Bronchial epithelial cell (primary cell): ENCODE measurements at places on chromosomes 2 and 18. TPM values are rescaled to one million over a fixed set of nuclear protein-coding genes. Genes with fewer than 3 reads are reported as not detected.
A peak's percentile ranks its signal among the peaks of the same experiment; 100 is the strongest.

- no peak for DNase-seq
These were observed 2.3 kb downstream of the CEP192 start for GRCh38 chr18:12993439-12993838.

DNA sequence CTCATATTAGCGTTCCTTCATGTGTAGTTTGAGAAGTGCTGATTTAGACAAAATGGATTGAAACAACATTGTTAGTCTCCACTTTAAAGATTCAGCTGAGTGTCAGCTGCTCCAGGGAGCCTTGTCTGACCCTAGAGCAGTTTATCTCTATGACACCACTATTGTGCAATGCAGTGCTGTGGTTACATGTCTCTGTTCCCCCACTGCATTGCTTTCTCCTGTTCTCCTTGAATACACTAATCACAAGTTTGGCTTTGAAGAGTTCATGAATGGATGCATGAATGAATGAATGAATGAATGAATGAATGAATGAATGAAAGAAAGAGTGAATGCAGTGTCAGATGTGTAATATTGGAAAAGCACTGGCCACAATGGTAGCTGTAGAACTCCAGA is 38.3 kb downstream of the GCG start:
- DNase-seq, result peak; percentile 86

DNA sequence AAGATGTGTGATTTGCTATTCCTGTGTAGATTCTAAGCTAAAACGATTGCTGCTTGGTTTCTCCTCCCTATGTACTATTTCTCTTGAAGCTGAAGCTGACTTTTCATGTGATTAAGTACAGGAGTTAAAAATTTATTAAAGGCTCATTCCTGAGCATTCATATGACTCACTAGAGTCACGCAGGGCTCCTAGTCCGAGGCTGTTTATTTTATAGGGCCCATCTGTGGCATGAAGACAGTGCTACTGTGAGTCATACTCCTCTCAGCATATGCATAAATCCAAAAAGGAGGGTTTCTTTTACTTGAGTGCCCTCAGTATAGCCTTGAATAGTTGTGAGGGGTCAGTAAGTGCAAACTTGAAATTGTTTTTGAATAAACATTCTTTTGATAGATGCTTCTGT is 378.8 kb downstream of the PTPRM start:
- DNase-seq, result peak; percentile 90

IL18R1 gene
- total RNA-seq, result 5.3 and 11.5 TPM in 2 replicates

C2orf80 gene
- not detected in 2 replicates for total RNA-seq

- peak; percentile 51 for DNase-seq
These were observed 153.1 kb upstream of the THUMPD2 start for GRCh38 chr2:39932198-39932597.

- DNase-seq, result no peak
These were observed 411.4 kb downstream of the TRIB2 start for GRCh38 chr2:13128139-13128538.

- no peak for DNase-seq
These were observed 5.0 kb downstream of the LIMS2 start for GRCh38 chr2:127670055-127670956.

- DNase-seq, result no peak
These were observed 69.7 kb downstream of the RNF144A start for GRCh38 chr2:6986912-6987361.

- DNase-seq, result no peak
These were observed 387.3 kb downstream of the STK39 start for GRCh38 chr2:167860082-167860481.

DNA sequence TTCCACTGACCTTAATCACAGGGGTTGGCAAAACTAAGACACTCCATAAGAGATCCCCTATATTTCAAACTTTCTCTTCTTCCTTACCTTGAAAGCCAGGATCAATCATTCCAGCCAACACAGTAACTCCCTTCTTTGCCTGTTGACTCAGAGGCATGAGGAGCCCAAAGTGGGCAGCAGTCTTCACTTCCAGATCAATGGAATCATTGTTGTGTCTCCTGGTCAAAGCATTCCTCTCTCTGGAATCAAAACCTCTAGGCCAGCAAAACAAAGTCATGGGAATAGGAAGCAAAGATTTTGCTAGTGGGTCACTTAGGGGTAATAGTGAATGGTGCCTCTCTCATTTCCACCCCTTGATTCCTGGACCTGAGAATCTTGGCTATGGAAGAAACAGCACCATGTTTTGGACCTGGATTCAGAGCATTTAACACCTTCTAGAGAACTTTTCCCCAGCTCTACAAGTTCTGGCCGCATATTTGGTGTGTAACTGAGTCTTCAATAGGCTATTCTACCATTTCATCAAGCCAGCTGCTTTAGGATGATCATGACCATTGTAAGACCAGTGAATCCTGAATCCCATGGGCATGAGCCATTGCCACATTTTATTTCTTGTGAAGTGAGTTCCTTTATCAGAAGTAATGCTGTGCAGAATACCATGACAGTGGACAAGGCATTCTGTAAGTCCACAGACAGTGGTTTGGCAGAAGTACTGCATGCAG is 65.7 kb upstream of the SERPINE2 start:
- DNase-seq, result no peak

- DNase-seq, result no peak
These were observed 214.8 kb downstream of the MC4R start for GRCh38 chr18:60157810-60158209.

DNA sequence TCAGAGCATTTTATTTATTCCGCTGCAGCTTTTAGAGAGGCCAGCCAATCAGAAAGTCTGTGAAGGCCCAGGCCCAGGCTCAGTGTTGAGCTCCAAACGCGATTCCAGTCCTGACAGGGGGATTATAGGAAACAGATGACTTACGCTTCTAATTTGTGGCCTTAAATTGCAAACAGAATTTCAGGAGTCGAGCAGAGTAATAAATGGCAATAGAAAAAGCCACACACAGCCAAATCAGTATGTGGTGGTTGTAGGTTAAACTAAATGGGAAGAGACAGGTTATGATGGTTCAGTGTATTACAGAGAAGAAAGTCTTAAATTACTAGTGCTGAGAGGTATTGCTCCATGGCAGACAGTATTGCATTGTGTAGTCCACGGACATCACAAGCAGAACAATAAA is 131.0 kb upstream of the ZEB2 start:
- DNase-seq, result no peak

DNA sequence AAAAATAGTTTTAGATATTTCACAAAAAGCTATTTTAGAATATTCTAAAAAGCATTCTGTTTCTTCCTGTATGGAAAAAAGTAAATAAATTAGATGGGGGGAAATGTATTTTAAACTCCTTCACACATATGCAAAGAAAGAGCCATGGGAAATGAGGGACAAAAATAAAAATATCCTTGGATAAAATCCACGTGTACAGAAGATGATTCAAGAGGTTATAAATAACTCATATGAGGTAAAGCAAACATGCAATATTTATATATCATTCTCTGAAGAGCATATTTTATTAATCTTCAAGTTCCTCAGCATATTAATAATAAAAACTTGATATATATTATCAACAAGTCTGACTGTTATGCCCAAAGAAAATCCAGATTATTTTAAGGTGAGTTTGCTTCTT is 8.8 kb upstream of the GFPT1 start:
- DNase-seq, result no peak

DNA sequence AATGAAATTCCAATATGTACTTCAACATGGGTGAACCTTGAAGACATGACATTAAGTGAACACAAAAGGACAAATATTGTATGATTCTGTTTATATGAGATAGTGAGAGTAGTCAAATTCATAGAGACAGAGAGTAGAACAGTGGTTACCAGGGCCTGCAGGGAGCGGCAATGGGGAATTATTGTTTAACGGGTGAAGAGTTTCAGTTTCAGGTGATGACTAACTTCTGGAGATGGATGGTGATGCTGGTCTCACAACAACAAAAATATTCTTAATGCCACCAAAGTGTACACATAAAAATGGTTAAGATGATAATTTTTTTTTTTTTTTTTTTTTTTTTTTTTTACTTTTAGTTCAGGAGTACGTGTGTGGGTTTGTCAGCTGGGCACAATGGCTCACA is 109.4 kb upstream of the TMEM200C start:
- DNase-seq, result no peak

GRCh38 chr2:160214461-160215445 is 14.7 kb upstream of the ITGB6 start:
- DNase-seq, result peak; percentile 93

EVX2 gene
- total RNA-seq, result not detected in 2 replicates

CHRND gene
- not detected in 2 replicates for total RNA-seq

DNA sequence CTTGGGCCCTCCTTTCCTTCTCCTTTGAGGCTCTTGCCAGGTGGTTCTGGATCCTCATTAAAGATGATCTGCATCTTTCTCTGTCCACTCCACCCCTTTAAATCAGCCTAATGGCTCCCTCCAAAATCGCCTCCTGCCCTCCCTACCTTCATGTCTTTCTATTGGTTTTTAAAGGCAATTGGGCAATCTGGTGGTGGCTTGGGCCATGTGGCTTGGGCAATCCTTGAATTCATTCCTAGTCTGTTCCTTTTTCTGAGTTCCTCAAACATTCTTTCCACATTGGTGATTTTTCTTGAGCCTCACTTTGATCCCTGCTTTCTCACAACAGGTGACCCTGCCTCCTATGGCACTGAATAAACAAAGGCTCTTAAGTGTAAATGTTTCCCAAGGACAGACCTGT is 266.2 kb upstream of the REV1 start:
- no peak for DNase-seq

DNA sequence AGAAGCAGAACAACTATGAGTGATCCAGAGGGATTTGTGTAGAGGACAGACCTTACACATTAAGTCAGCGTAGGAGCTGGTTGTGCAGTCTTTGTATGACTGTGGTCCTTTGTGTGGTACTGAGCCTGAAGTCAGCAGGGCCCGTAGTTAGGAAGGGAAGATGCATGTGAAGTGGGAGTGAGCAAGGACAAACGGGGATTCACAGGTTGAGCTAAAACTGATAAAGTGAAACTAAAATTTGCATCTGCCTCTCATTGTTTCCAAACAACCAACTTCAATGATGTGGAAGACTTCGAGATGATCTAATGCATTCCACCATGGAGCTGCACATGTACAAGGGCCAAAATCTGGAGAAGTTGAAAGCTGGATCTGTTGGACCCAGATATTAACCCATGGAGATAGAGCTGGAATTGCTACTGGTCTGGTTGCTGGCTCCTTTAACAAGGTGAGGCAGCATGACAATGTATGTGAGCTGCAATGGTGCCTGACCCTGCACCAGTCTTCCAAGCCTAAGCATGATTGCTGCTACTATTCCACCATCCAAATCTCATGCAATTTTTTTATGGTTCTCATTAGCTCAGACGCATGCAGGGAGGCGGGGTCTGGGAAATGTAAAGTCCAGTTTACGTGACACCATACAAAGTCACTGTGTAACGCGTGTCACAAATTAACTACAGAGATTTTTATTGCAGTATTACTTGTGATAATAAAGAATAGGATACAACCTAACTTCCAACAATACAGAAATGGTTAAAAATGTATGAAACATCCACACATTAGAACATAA is 12.1 kb upstream of the CYBRD1 start:
- no peak for DNase-seq

DNA sequence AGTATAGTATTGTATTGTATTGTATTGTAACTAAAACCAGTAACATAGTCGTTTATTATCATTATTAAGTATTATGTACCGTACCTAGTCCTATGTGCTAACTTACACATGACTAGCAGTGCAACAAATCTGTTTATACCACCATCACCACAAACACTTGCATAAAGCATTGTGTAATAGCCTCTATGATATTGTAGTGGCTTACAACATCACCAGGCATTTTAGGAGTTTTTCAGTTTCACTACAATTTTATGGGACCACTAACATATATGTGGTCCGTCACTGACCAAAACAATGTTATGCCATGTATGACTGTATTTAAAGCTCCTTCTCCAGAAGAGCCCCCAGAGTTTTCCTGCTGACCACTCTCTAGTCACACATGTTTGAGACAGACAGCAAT is 306.2 kb downstream of the SETBP1 start:
- DNase-seq, result no peak

IL1F10 gene
- not detected in 2 replicates for total RNA-seq

FSIP2 gene
- 0.26 and 1.4 TPM in 2 replicates for total RNA-seq

POTEE gene
- total RNA-seq, result not detected in 2 replicates

CD302 gene
- 0.13 and 0.26 TPM in 2 replicates for total RNA-seq
